Activated naive CD4-positive, alpha-beta T cell treated with anti-CD3 and anti-CD28 coated beads for 36 hours (primary cell): ENCODE measurements at places on chromosomes 16 and 17. TPM values are rescaled to one million over a fixed set of nuclear protein-coding genes. Genes with fewer than 3 reads are reported as not detected.
A peak's percentile ranks its signal among the peaks of the same experiment; 100 is the strongest.

G6PC1 gene
- total RNA-seq: not detected

NSRP1 gene
- 21.5 TPM for total RNA-seq

KRT12 gene
- not detected for total RNA-seq

DNAH9 gene
- not detected for total RNA-seq

KRTAP9-4 gene
- total RNA-seq: not detected

MYH13 gene
- not detected for total RNA-seq

LHX1 gene
- not detected for total RNA-seq

TPSB2 gene
- total RNA-seq: not detected

GRCh38 chr17:80709090-80709695, 164.6 kb downstream of the RPTOR start:
- no peak for DNase-seq

DNA sequence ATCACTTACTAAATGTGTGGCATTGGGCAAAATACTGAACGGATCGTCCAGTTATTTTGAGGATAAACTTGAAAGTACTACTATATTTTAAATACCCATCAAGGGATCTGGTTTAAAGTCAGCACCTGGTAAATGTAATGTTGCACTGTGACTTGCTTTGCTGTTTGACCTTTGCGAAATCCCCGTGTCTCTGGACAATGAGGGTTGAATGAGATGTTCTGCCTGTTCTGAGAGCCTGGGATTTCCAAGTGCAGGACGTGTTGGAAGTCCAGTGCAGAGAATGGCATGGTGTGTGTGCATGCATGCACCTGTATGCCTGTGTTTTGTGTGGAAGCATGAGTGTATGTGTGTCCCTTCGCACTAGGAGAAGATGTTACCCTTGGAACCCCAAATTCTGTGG, 106.6 kb downstream of the N4BP1 start:
- no peak for DNase-seq

- peak; percentile 18 for DNase-seq
These were observed 43.2 kb downstream of the CLEC16A start for GRCh38 chr16:10987361-10988163.

DNA sequence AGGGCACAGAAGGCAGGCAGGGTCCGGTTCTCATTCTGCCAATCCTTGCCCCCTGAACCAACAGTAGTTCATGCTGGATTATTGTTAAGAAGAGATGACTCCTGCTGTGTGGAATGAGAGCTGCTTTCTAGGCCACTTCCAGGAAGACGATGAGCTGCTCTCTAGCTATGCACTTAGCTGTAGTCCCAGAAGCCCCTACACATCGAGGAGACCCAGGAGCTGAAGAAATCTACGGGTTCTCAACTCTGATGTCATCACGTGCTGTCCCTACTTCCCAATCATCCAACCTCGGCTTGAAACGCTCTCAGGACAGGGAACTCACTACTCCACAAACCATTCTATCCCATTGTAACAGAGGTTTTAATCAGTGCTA, 29.0 kb upstream of the EMP2 start:
- DNase-seq: no peak

- DNase-seq: peak; percentile 83
These were observed 18.2 kb downstream of the COTL1 start for GRCh38 chr16:84599521-84600202.

DNA sequence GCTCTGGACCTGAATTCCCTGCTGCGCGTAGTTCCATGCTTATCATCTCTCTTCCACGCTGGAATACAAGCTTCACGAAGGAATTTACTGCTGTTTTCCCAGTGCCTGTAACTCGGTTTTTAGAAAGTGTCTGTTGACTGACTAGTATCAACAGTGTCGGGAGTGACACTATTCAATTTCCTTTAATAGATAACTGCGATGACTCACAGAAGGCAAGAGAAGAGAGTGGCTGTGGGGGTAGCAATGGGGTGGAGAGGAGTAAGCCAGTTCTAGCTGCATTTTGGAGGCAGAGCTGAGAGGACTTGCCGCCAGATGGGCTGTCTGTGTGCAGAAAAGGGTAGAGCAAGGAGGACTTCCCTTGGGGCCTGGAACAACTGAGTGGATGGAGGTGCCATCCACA, 25.2 kb downstream of the B4GALNT2 start:
- no peak for DNase-seq

DNA sequence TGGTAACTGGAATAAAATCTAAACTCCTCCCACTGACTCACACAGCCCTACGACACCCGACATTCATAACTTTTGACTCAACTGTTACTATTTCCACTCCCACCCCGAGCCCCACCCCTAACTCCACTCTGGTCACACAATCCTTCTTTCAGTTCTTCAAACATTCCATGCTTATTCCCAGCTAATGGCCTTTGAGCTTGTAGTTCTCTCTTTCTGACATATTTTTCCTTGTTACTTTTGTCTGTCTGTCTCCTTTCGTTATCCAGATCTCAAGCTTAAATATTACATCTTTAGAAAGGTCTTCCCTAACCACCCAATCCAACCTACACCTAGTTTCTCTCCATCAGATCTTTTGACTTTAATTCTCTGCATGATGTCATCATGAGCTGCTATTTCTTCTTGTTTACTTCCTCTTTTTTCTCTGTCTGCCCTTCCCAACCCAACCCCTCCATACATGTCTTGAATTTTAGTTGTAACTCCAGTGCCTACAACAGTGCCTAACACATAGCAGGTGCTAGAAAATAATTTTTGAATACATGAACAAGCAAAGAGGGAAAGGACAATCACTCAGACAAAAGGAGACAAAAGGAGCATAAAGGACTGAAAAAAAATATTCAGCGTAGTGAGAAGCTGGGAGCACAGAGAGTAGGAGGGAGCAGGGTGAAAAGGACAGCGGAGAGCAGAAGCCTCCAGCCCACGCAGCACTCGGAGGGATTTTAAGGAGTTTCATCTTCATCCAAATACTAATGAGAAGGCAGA, 65.2 kb upstream of the SMIM36 start:
- DNase-seq: peak; percentile 36

DNA sequence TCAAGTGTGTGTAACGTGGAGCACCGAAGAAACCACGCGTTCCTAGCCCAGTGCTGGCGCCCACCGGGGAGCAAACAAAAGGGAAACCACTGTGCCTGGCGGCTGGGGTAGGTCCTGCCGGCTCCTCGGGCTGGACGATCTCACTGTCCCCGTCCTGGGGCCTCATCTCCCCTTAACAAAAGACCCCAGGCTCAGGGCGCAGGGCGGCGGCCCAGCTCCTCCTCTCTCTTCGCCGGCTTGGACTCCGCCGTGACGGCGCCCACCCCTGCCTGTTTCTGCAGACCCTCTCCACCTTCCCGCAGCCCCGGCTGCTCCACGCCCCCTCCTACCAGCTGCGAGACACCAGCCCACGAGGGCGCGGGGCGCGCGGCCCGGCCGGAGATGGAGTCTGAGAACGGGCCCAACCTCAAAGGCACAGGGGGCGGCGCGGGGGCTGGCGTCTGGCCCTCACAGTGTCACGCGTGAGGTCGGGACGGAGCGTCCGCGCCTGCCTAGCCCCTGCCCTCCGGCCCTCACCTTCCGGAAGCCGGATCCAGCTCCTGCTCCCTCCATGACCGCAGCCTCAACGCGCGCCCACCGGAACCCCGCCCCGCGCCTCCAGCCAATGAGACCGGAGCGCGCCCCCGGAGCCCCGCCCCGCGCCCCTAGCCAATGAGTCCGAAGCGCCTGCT, at the start of gene CENPX:
CENPX (minus strand) TSS at position 569 of the 671 bp plus-strand sequence; CDS start at position 552, 17 bp downstream.
- DNase-seq: no peak

DNA sequence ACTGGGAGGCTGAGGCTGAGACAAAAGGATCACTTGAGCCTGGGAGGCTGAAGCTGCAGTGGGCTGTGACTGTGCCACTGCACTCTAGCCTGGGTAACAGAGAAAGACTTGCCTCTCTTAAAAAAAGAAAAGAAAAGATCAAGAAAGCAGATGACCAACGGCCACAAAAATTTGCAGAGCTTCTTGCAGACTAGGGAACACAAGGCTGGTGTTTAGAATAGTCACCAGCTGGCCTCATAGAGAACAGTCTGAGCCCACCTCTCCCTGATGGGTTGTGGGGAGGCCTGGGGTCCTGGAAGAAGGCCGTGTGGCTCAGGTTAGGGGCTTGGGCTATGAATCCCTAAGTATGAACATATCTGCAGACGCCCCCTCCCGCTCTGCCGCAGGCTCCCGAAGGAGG, 73.7 kb upstream of the MED9 start:
- DNase-seq: no peak

- no peak for DNase-seq
These were observed 857 bp downstream of the GOT2 start for GRCh38 chr16:58733248-58733670.

- DNase-seq: peak; percentile 52
These were observed 543 bp downstream of the TMUB2 start for GRCh38 chr17:44187131-44187899.

DNA sequence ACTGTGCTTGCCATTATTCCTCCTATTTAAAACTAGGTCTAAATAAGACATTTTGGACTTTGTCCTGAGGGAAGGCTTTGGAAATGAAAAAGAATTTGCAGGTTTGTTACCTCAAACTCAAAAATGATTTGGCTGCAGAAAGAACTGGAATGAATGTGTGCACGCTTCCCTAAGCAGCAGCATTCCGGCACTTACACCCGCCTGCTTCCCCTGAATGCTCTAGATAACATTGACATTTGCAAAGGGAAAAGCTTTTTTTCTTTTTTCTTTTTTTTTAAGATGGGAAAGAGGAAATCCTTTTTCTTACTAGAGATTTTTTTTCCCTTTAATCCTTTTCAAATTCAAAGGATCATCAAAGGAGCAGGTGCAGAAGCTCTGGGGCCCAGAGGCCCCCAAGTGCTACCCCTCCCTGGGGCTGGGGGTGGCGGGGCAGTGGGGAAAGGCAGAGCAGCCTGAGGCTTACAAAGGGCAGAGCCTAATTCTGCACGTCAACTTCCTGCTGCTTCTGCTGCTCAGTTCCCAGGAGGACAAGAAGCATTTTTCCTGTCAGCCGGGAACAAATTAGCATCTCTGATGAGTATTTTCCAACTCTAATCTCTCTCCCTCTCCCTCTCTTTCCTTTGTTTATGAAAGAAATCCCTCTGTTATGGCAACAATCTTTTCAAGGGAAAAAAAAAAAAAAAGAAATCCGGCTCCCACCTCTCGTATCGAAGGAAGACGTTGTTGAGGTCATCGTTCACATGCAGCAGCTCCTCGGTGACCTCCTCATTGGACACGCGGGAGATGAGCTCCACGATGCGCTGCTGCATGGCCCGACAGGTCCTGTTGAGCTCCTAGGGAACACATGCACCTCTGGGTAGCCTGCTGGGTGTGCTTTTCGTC, 32.1 kb upstream of the SREBF1 start:
- DNase-seq: no peak

DNA sequence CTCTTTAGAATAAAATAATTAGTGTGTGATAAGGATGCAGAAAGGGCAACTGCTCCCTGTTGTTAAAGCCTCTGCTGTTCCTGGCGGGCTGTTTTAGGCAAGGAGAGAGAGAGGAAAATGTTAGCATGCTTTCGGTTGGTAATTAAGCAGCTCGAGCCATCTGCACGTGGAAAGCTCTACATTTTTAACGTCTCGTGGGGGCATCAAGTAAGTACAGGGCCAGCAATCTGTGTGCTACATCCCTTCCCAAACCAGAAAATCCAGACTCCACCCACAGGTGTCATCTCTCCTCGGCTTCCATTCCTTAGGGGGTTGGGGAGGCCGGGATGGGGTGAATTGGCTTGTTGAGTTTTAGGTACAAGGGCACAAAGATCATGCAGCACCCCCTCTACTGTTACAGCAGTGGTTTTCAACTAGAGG, 62.4 kb upstream of the MARCHF10 start:
- no peak for DNase-seq

GRCh38 chr16:84854759-84855158, 35.0 kb downstream of the CRISPLD2 start:
- DNase-seq: no peak

DNA sequence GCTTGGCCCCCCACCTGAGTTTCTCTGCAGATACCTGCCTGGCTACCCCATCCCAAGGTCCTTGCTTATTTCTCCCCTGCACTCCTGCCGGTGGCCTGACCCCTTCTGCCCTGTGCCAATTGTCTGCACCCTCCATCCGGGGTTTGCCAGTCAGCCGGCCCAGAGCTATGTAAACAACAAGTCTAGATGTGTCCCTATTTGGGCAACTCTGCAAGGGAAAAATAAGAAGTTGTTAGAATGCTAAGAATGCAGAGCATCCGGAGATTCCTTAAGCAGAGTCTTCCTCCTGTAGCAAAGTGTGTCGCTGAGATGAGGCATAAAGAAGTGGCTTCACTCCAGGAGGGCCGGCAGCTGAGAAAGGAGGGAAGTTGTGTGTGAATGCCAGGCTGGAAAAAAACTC, 46.6 kb downstream of the RGS9 start:
- DNase-seq: no peak

- DNase-seq: no peak
These were observed 678 bp downstream of the MGAT5B start for GRCh38 chr17:76868669-76869495.

- no peak for DNase-seq
These were observed 656 bp upstream of the KCTD13 start for GRCh38 chr16:29926711-29927052.

GRCh38 chr17:44023545-44024270, 8.9 kb upstream of the TMEM101 start:
- no peak for DNase-seq

- DNase-seq: no peak
These were observed 8.0 kb upstream of the MYL4 start for GRCh38 chr17:47201166-47201565.

- no peak for DNase-seq
These were observed 346.2 kb downstream of the FOXL1 start for GRCh38 chr16:86924537-86924936.

DNA sequence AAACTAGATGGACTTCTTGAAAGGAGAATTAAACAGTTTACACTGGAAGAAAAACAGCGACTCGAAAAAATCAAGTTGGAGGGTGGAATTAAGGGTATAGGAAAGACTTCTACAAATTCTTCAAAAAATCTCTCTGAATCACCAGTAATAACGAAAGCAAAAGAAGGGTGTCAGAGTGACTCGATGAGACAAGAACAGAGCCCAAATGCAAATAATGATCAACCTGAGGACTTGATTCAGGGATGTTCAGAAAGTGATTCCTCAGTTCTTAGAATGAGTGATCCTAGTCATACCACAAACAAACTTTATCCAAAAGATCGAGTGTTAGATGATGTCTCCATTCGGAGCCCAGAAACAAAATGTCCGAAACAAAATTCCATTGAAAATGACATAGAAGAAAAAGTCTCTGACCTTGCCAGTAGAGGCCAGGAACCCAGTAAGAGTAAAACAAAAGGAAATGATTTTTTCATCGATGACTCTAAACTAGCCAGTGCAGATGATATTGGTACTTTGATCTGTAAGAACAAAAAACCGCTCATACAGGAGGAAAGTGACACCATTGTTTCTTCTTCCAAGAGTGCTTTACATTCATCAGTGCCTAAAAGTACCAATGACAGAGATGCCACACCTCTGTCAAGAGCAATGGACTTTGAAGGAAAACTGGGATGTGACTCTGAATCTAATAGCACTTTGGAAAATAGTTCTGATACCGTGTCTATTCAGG, 85.0 kb downstream of the C17orf58 start:
- no peak for DNase-seq

GRCh38 chr16:88767546-88768070, 17.4 kb downstream of the PIEZO1 start:
- no peak for DNase-seq

DNA sequence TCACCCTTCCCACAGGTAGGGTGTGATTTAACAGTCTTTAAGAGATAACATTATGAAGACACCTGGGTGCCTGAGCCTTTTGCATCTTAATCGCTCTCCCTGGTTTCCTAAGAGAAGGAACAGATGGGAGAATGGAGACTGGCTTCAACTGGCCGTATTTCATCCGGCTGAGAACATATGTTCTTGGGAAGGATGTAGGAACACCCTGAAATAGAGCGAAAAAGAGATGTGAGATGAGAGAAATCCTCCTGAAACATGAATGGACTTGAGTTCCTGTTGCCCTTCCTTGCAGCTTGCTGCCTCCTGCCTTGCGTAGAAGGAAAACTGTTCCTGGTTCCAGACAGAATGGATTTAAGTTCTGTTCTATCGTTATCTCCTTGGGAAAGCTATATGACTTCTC, 385.4 kb upstream of the RBFOX1 start:
- DNase-seq: no peak
